PC-3 (cell line): ENCODE measurements at places on chromosomes 1 and 21. TPM values are rescaled to one million over a fixed set of nuclear protein-coding genes. Genes with fewer than 3 reads are reported as not detected.

The KHDRBS1 gene
- total RNA-seq = 86.7 and 114 TPM in 2 replicates

The HSPA6 gene
- 3.8 and 4.3 TPM in 2 replicates for total RNA-seq

The ZBTB7B gene
- 39.7 and 59.1 TPM in 2 replicates for total RNA-seq

The OR2G3 gene
- total RNA-seq = not detected in 2 replicates

The G0S2 gene
- 620 and 723 TPM in 2 replicates for total RNA-seq

The S100A9 gene
- total RNA-seq = 482 and 559 TPM in 2 replicates

The HES4 gene
- total RNA-seq = 233 and 379 TPM in 2 replicates

The C1QC gene
- not detected in 2 replicates for total RNA-seq

The GNAT2 gene
- 0.29 and 0.69 TPM in 2 replicates for total RNA-seq

The LIN28A gene
- total RNA-seq = not detected in 2 replicates

The SF3B4 gene
- 23.5 and 28.1 TPM in 2 replicates for total RNA-seq

The OR2G6 gene
- not detected in 2 replicates for total RNA-seq

The DLGAP3 gene
- not detected in 2 replicates for total RNA-seq
